ENCODE measurements at places on chromosomes 1 and 21.

GRCh38 chr1:75132242-75132811 is 1.9 kb upstream of the LHX8 start:
- DNase-seq, result no peak

DNA sequence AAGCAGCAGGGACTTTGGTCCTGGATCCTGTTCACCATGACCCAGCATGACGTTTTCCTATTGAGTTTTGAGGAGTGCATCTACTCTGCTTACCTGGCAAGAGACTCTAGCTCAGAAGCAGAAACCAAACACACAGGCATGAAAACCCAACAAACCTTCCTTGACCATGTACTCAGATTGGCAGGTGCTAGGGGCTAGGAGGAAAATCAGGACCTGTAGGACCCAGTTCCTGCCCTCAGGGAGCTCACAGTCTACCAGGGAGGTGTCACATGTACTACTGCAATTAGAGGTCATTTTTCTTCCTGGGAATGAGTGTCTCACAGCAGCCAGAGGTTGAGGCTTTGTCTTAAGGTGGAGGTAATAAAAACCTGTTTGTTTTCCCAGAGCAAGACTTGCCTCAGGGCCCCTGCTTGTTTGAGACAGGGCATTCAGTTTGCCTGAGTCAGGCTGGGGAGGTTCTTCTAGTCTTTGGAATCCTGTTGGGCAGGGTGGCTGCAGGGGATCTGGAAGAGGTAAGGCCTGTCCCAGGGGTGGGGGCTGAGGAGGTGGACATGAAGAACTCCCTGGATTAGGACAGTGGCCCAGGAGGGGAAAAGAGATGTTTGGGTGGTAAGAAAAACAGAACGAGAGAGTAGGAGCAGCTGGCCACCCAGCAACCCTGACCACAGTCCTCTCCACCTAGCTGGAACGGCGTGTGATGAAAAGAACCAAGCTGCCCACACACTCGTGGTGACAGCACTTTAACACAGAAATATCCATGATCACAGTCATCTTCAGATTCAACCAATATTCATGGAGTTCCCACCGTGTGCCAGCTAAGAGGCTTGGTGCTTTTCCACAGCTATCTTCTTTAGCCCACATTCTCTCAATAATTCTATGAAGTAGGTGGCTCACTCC is 30.8 kb downstream of the IER5 start:
- no peak for DNase-seq

GRCh38 chr21:15353546-15353945 is 288.7 kb upstream of the NRIP1 start:
- DNase-seq, result no peak

GRCh38 chr1:11448373-11449099 is 30.4 kb upstream of the DISP3 start:
- no peak for DNase-seq

- no peak for DNase-seq
These were observed 88.8 kb downstream of the STUM start for GRCh38 chr1:226637147-226637935.

DNA sequence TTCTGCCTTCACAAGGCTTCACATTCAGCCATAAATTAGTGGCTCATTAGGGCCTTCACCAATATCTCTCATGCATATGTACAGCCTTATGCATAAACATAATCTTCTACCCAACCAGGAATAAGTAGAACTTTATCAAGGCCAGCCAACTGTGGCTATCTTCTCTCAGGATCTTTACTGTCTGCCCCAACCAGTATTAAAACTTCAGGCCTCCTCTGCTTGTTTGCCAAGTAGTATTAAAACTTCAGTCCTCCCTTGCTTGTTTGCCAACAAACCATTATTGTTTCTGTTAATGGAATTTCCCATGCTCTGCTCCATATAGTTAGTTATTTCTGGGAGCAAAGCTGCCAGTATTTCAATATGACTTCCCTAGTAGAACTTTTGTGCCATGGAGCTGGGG is 80.1 kb downstream of the SLC5A9 start:
- DNase-seq, result no peak

- DNase-seq, result no peak
These were observed 29.5 kb downstream of the DOP1B start for GRCh38 chr21:36186081-36186480.

DNA sequence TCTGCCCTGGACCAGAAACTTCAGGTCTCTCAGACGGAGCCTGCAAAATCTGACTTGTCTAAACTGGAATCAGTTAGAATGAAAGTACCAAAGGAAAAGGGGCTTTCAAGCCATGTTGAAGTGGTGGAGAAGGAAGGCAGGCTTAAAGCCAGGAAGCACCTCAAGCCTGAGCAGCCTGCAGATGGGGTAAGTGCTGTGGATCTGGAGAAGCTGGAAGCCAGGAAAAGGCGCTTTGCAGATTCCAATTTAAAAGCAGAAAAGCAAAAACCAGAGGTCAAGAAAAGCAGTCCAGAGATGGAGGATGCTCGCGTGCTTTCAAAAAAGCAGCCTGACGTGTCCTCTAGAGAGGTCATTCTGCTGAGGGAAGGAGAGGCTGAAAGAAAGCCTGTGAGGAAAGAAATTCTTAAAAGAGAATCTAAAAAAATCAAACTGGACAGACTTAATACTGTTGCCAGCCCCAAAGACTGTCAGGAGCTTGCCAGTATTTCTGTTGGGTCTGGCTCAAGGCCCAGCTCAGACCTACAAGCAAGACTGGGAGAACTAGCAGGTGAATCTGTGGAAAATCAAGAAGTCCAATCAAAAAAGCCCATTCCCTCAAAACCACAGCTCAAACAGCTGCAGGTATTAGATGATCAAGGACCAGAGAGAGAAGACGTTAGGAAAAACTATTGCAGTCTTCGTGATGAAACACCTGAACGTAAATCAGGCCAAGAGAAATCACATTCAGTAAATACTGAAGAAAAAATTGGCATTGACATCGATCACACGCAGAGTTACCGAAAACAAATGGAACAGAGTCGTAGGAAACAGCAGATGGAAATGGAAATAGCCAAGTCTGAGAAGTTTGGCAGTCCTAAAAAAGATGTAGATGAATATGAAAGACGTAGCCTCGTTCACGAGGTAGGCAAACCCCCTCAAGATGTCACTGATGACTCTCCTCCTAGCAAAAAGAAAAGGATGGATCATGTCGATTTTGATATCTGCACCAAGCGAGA is 46.6 kb downstream of the ZBTB17 start:
- no peak for DNase-seq

DNA sequence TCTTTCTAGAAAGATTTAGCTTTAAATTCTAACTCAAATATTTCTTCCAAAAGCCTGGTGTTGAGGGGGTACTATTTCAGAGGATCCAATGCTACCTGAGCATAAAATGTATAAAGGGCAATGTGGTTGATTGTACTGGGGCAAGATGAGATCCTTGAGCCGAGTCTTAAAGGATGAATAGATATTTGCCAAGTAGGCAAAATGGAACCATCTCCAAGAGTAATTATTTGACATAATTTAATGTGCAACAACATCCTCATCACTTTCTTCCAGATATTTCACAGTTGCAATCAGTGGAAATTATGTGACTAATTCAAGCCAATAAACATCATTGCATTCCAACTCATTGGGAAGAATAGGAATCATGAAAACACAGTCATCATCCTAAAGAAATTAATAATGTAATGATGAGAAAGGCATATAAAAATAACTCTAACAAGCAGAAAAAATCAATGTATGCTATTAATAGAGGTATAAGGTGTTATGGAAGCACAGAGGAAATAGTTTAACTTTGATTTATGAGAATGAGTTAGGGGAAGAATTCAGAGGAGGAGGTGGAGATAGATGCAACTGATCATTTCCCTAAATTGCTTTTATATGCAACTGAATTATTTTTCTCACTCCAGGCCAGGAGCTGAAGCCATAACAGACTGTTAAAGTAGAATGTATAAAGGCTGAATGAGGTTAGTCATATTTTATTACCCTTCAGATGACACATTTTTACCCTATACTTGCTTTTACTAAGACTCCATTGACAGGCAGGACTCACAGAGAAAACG is 30.0 kb upstream of the RGS4 start:
- DNase-seq, result no peak

DNA sequence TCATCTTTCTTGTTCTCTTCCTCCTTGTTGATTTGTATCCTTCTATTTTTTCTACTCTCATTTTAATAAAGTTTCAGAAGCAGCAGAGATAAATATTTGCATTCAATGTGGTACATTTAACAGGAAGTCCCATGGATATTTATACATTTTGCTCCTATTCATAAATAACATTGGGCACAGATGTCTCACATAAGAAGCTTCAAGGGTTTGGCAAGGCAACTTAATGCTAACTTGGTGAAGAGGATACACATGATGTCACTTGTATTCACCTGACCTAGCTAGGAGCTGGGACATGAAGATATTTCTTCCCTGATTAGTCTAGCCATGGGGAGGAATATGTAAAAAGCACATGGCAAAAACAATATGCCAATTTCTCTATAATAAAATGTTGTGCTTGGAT is 65.1 kb upstream of the DUSP10 start:
- DNase-seq, result no peak

GRCh38 chr1:68112835-68113243 is 62.4 kb upstream of the DIRAS3 start:
- DNase-seq, result peak; percentile 62

DNA sequence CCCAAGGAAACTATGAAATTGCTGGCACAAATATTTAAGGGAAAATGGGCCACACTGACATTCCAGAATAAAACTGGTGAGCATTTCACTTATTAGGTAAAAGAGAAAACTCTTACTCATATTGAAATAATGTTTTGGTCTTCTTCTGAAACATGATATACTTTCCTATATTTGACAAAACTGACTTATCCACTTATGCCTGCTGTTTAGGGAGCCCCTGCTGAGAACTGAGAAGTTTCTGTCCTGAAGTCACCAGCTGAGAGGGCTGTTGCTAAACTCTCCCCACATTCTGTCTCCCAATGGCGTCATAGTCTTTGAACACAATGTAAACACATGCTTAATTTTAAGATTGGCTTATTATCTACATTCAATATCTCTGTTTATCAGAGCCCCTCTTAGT is 46.8 kb upstream of the ZC3H11B start:
- DNase-seq, result no peak

DNA sequence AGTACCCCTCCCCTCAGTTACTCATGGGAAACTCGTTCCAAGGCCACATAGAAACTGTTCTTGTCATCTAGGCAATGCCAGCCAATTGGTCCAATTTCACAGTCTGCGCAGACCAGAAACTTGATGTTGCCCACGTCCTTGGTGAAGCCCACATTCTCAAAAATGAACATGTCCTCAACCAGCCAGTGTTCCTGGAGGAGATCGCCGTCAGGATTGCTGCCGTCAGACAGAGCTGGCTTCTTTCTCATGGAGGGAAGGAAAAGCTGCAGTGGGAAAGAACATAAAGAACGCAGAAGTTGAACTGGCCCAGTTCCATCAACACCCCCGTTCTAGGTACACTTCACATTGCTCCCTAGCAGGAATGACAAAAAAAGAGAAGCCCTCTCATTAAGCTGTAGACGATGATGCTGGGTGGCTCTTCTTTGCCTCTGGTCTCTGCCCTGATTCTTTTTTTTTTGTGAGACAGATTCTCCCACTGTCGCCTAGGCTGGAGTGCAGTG is 7.9 kb downstream of the RABIF start:
- no peak for DNase-seq

- no peak for DNase-seq
These were observed 6.2 kb downstream of the SMPDL3B start for GRCh38 chr1:27940870-27941560.

- no peak for DNase-seq
These were observed 49.4 kb downstream of the NFIA start for GRCh38 chr1:61131716-61132115.

- DNase-seq, result no peak
These were observed 4.7 kb downstream of the UBR4 start for GRCh38 chr1:19205403-19205802.

GRCh38 chr1:17059391-17060305 is 5.8 kb upstream of the SDHB start:
- DNase-seq, result no peak

DNA sequence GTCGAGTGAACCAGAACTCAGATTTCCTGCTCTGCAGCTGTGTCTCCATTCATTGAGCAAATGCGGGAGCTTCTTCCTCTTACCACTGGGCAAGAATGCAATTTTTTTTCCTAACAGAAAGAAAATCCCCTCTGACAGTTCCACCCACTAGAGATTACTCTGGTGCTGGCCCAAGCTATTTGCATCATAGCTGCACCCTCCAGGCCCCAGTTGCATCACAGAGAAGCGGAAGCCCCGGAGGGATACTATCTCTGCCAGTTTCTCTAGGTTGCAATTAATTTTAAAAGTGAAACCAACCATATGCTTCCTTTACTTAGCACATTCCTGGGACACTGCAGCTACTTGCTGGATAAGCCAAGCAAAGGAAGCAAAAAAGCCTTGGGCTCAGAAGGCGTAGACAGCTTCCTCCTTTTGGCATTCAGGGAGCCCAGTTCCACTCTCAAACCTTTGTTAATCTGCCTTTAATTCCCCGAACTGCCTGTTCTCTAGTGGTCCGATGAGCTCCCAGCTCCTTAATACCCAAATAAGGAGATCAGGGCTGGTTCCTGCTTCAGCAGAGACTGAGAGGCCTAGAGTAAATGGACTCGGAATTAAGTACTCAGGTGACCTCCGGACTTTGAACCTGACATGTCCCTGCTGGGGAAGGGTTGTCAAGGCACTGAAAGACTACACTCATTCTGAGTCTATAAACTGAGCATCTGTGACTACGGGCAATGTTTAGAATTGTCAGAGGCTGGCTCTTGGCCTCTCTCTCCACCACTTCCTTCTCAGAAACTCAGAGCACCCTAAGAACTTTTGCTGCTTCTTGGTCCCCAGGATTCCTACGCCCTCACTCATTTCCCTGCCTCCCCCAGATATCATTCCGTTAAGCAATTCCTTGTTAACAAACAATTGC is 72.5 kb upstream of the TNFSF18 start:
- peak; percentile 80 for DNase-seq

DNA sequence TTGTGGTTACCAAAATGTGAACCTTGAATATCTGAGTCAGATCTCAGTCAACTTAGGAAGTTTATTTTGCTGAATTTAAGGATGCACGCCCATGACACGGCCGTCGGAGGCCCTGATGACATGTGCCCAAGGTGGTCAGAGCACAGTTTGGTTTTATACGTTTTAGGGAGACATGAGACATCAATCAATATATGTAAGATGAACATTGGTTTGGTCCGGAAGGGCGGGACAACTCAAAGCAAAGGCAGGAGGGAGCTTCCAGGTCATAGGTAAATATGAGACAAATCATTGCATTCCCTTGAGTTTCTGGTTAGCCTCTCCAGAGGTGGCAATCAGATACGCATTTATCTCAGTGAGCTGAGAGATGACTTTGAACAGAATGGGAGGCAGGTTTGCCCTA is 1.0 kb upstream of the PRMT2 start:
- DNase-seq, result no peak

DNA sequence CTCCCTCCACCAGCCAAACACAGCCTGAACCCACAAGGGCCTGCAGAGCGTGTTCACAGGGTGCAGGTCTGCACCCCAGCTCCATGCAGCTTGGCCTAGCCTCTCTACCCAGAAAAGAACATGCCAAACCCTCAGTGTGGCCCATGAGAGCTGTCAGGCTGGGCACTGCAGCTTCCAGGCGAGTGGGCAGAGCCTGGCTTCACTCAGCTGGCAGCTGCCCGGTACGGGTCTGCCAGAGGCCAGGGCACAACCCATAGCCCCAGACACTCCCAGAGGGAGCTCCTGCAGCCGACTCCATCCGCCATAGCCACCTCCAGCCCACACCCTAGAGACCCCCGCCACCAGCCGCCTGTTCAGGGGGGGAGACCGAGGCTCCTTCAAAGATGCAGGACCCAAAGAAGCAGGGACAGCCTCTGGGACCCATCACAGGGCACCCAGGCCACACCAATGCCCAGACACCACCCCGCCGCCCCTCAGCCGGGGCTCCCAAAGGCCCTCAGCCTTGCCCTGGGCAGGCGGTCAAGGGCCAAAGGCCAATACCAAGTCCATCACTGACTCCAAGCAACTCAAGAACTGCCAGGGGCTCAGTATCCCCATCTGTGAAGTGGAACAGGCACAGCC is 42.4 kb downstream of the MEGF6 start:
- no peak for DNase-seq
